Mesothelial cell of epicardium (in vitro differentiated cells): ENCODE measurements at places on chromosomes 4 and X. TPM values are rescaled to one million over a fixed set of nuclear protein-coding genes. Genes with fewer than 3 reads are reported as not detected.
A peak's percentile ranks its signal among the peaks of the same experiment; 100 is the strongest.

DNA sequence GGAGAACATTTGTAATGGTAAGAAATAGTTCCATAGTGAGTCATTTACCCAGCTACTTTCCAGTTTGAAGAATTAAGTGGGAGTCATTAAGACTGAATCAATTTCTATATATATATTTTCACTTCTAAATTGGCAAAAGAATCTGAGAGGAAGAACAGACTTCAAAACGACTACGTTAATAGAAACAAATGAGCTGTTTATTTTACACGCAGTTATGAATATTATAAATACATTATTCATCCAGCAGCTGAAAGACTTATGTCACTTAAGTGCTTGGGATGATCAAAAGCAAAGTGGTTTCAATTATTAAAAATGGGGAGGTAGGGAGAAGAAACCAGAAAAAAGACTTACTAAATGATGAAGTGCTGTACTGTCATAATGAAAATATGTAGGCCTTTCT is 260.5 kb upstream of the DDX53 start:
- no peak for DNase-seq

GRCh38 chrX:129522184-129523078 is 859 bp downstream of the SMARCA1 start:
- peak; percentile 81 for DNase-seq

- peak; percentile 43 for DNase-seq
Measured at GRCh38 chrX:68647156-68647957, at the start of gene STARD8. Gene STARD8 (plus strand): TSS chrX:68647666. CDS start chrX:68647883, 217 bp downstream.

DNA sequence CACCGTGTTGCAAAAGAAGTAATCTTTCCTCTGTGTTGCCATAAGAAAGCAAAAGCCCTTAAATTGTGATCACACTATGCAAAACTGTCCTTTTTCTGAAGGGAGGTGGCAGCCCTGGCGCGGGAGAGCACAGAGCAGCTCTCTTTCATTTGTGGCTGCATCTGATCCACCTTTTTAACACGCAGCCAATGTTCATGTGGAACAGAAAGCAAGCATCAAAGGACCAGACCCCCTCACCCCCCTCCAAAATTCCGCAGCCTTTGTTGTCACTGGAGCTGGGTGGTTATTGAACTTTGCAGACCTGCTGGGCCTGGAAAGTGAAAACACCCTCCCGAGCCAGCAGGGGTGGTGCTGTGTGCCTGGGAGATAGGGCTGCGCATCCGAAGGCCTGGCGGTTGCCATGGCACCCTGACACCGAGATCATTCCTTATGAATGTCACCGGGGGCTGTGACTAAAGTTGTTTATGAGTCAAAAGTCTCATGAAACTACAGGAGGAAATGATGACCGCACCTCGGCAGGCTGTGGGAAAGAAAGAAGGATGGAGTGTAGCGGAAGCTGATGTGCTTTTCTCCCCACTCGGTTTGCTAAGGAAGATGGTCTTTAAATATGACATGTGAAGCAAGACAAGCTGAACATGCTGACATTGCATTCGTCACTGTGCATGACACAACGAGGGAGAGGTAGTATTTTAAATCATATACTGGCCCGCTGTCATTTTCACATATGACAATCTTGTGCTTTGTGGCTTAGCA is 367.4 kb downstream of the UNC5C start:
- no peak for DNase-seq

GRCh38 chr4:182819751-182820150 is 97.4 kb downstream of the DCTD start:
- DNase-seq: no peak

- DNase-seq: no peak
Measured at GRCh38 chr4:10296730-10297129, 160.5 kb downstream of the ZNF518B start.

GRCh38 chr4:180571516-180572055 is 1671.6 kb upstream of the TENM3 start:
- DNase-seq: no peak

GRCh38 chrX:18887825-18888212 is 96.1 kb downstream of the PHKA2 start:
- DNase-seq: no peak

The CYSLTR1 gene
- 0.54 to 0.68 TPM (median 0.62 TPM) in 3 replicates for total RNA-seq

The PPM1K gene
- total RNA-seq: 15.9 to 18.6 TPM (median 18.1 TPM) in 3 replicates

The ETDA gene
- total RNA-seq: not detected in 3 replicates

The SLITRK4 gene
- total RNA-seq: 1.5 to 2.1 TPM (median 1.6 TPM) in 3 replicates
